ENCODE measurements at places on chromosomes 2 and 18.

- DNase-seq: no peak
Observed at GRCh38 chr2:55111230-55111569, 60.9 kb upstream of the RTN4 start.

DNA sequence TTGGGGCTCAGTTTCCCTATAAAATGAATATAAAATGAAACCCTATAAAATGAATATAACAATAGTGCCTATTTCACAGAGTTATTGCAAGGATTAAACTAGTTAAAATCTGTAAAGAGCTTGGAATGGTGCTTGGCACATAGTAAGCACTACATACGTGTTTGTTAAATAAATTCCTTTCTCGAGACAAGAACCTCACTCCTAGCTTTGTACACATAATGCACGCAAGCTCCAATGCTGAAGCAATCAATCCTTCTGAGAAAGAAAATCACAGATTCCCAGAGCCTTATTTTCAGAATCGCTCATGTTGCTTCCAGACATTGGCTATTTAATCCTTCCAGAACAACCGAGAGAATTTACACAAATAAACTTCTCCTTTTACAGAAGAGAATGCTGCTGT lies 440.9 kb downstream of the IRS1 start:
- DNase-seq: no peak

GRCh38 chr2:104388296-104388695 lies 465.6 kb upstream of the POU3F3 start:
- no peak for DNase-seq

DNA sequence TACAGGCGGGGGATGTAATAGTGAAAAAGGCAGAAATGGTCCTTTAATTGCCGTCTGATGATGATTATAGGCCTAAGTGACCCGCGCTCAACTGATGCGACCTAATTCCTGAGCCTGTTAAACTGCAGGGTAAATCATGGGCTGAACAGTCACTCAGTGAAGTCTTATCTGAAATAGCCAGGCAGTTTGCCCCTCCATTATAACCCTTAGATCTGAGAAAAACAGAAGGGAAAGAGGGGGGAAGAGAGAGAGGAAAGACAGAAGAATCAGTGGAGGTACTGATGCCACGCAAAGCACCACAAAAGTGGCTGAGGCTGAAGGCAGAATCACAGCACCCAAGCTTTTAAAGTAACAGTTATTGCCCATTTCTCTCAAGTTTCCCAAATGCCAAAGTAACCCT lies 73.1 kb upstream of the DNMT3A start:
- DNase-seq: no peak

DNA sequence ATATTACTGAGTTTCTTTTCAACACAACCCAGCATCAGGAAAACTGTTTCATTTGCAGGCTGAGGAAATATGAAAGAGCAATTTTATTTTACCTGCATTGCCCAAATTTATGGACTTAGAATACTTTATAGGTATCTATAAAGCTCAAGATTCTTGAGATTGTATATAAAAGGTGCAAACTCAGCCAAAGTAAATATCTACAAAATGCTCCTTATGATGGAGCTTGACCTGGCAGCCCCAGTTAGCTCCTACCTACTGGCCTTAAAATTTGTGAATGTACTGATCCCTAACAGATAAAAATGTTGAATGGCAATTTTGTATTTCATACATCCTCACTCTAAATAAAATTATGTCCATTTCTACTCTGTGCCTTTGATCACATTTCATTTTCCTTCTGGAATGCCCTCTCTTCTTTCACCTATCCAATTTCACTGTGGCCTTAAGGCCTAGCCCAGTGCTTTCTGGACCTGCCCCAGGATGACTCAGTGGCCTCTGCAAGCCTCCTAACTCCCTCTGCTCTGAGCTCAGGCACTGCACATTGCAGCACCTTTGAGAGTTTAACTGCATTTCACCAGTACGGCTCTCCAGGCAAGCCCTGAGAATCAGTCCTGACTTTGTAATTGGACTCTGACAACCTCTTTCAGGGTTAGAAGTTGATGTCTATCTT lies 125.9 kb downstream of the ANTXR1 start:
- DNase-seq: no peak

- DNase-seq: no peak
Observed at GRCh38 chr2:166651991-166652390, 157.9 kb upstream of the SCN7A start.

GRCh38 chr2:201378496-201379397 lies 21.6 kb upstream of the FLACC1 start:
- DNase-seq: no peak

GRCh38 chr2:199085261-199085660 lies 372.5 kb downstream of the SATB2 start:
- no peak for DNase-seq

GRCh38 chr18:13235981-13236380 lies 17.4 kb downstream of the LDLRAD4 start:
- no peak for DNase-seq

- DNase-seq: no peak
Observed at GRCh38 chr2:160736148-160737028, 242.8 kb upstream of the RBMS1 start.

GRCh38 chr2:48319863-48320262 lies 210.1 kb upstream of the STON1 start:
- no peak for DNase-seq

- no peak for DNase-seq
Observed at GRCh38 chr2:1846046-1847015, 102.0 kb upstream of the PXDN start.

GRCh38 chr2:233211548-233211895 lies 40.0 kb upstream of the ATG16L1 start:
- no peak for DNase-seq

GRCh38 chr2:71947809-71948208 lies 199.9 kb downstream of the CYP26B1 start:
- DNase-seq: no peak

GRCh38 chr2:48145845-48146452 lies 239.7 kb upstream of the FBXO11 start:
- DNase-seq: no peak

DNA sequence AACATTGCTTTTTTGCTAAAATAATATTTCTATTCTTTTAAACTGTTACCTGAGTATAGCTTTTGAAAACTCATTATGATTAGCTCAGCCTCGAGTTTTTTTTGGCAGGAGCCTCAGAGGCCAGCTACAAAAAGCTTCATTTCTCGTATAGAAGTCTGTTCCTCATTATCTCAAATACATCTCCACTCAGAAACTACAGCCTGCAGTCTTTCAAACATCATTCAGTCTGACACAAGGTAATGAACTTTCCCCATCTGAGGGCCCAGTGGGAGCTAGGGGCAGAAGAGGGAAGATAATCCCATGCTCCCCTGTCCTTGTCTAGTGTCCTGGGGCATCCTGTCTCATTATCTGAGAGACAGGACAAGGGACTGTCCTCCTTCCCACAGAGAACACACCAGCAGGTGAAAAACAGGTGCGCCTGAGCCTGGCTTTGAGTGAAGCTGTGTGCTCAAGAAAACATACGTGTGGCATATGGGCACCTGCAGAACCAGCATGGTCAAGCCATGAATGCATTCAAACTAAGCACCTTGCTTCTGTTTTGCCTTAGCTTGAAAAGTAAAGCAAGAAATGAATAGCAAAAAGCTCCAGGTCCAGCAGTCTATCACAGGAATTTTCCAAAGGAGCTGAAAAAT lies 247.5 kb downstream of the MREG start:
- no peak for DNase-seq

- DNase-seq: no peak
Observed at GRCh38 chr18:62498616-62499262, 24.1 kb upstream of the ZCCHC2 start.

DNA sequence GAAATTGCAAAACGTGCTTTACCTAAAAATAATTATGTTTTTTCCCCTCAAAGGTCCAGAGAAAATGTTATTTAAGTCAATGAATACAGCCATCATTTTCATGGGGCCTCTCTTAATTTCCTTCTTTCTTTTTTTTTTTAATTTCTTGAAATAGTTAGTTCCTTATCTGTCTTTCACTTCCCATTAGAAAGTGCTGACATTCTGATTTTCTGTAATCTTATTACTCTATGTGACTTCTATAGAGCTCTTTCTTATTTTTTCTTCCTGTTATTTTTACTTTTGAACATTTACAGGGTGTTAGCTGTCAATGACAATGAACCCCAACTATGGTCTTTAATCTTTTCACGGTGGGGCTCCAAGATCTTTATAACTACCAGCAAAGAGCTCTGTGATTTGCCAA lies 30.0 kb downstream of the CTLA4 start:
- no peak for DNase-seq

- no peak for DNase-seq
Observed at GRCh38 chr2:207119048-207119447, 46.7 kb downstream of the KLF7 start.

DNA sequence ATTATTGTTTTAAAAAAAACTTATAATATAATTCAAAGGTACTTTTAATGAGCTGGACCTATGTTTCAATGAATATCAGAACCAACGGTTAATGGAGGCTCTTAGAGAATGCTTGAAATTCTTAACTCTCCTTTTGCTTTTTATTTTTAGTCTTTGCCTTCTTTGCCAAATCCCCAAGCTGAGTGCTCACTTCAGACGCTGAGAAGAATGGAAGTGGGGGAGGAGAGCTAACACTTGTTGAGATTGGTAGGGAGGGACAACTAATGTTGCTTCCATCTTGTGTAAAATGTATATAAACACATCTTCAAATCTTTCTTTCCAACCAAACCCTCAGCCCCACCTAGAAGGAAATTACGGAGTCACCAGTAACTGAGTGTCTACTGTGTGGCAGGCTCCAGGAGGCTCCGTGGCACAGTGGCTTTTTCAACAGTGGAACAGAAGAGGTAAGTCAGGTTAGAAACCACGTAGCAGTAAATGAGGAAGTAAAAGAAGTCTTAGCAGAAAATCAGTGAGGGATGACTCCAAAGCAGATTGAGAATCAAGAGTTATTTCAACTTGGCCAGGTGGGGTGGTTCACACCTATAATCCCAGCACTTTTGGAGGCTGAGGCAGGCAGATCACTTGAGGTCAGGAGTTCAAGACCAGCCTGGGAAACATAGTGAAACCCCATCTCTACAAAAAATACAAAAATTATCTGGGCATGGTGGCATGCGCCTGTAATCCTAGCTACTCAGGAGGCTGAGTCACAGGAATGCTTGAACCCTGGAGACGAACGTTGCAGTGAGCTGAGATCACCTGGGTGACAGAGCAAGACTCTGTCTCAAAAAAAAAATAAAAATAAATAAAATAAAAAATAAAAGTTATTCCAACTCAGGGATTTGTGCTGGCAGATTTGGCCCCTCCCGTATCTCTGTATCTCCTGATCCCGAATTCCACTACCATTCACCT lies 45.0 kb upstream of the CREB1 start:
- DNase-seq: no peak

GRCh38 chr2:71008342-71008741 lies 13.7 kb upstream of the TEX261 start:
- no peak for DNase-seq

DNA sequence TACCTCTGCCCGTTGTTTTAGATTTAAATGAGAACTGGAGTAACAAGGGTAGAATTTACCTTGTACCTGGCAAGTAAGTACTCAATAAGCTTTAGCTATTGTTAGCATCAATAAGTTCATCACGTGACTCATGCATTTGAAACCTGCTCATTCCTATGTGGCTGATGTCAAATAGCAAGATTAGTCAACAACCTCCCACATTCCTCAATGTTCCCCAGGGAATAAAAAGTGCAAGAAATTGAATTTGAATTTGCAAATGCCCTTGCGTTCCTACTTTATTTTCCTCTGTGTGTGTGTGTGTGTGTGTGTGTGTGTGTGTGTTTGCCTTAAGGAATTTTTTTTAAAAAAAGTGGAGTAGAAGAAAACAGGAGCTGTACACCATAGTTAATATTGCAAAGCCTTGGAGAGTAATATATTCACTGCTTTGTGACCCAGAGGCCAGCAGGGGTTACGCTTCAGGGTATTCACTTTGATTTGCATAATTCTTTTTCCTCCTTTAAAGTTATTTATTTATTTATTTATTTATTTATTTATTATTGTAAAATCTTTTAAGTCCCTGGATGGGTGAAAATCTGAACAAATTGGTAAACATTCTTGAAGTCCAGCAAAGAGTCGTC lies 43.9 kb upstream of the DNAH7 start:
- no peak for DNase-seq

DNA sequence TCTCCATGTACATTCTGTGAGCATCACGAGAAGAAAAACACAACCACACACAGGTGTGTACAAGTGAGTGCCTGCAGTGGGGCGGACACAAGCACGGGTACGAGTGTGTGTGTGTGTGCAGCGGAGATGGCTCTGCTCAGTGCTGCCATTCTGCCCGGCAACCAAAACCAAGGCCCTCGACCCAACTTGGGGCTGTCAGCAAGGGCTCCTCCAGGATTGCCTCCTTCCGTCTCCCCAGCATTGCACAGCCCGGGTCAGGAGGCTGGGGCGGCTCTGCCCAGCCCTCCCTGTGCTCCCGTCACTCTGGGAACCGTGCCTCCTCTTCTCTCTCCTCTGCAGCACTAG lies 66.5 kb downstream of the PXDN start:
- DNase-seq: no peak

GRCh38 chr2:37343537-37344434 lies 644 bp upstream of the QPCT start:
- no peak for DNase-seq

DNA sequence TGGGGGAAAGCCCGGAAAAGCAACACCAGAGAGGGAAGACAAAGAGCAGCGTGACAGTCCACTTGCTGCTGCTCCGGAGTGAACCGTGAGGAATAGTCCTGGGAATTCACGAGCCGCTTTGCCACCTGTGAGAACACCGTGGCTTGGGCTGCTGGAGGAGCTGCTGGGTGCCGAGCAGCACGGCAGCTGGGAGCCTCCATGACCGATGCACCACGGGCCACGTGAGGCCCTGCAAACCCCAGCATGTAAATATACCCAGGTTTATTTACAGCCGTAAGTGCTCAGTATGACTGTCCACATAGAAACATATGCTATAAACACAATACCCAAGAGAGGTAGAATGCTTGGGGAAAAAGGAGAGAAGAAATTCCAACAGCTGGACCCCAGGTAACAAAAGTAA lies 65.1 kb downstream of the SMIM21 start:
- no peak for DNase-seq

DNA sequence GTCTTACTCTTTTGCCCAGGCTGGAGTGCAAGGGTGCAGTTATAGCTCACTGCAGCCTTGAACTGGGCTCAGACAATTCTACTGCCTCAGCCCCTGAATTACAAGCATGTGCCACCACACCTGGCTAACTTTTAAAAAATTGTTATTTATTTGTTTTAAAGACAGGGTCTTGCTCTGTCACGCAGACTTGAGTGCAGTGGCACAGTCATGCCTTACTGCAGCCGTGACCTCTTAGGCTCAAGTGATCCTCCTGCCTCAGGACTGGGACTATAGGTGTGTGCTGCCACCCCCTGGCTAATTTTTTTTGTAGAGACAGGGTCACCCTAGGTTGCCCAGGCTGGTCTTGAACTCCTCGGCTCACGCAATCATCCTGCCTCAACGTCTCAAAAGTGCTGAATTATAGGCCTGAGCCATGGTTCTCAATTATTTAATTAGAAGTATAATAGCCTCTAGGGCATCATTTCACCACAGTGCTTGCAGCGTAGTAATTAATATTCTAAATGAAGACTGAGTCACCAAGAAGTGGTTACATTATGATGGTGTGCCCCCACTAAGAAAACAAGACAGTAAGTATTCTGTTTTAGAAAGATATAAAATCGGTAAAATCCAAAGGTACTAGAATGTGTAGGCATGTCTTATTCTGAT lies 69.6 kb downstream of the EML4 start:
- no peak for DNase-seq
